ENCODE measurements at places on chromosomes 1 and 21.
A peak's percentile ranks its signal among the peaks of the same experiment; 100 is the strongest.

DNA sequence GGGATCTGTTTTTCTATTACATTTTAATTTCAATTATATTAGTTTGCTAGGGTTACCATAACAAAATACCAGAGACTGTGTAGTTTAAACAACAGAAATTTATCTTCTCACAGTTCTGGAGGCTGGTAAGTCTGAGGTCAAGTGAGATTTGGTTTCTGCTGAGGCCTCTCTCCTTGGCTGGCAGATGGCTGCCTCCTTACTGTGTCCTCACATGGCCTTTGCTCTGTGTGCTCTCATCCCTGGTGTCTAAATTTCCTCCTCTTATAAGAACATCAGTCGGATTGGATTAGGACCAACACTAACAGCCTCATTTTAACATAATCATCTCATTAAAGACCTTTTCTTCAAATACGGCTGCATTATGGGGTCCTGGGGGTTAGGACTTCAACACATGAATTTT is 195.2 kb upstream of the CHODL start:
- no peak for DNase-seq

DNA sequence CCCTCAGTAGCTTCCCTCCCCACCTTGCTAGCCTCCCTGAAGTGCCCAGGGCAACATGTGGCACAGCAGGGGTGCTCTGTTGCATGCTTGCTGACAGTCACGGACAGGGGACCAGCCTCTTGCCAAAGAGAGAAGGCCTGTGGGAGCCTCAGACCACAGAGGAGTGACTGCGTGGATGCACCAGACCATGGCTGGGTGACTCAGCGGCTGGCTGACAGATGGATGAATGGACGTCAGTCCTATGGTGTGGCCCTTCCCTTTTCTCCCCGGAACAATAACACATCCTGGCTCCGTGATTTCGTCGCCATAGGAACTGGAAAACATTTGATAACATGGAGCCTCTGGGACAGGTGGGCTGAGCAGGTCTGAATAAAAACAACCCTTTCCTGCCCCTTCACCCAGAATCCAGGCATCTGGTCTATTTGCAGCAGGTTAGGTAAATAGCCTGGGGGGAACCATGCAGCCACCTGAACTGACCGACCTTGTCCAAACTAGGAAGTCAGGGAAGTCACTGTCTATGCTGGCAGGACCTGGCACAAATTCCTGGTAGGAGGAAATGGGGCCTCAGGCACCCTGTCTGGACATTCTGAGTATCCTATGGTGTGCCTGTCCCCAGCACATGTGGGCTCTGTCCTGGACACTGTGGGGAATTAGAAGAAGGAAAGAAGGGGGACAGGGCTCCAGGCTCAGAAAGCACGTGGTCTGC is 53.3 kb downstream of the NENF start:
- peak; percentile 87 for DNase-seq

GRCh38 chr1:151991663-151992302 is 1.9 kb downstream of the S100A10 start:
- DNase-seq, result no peak

DNA sequence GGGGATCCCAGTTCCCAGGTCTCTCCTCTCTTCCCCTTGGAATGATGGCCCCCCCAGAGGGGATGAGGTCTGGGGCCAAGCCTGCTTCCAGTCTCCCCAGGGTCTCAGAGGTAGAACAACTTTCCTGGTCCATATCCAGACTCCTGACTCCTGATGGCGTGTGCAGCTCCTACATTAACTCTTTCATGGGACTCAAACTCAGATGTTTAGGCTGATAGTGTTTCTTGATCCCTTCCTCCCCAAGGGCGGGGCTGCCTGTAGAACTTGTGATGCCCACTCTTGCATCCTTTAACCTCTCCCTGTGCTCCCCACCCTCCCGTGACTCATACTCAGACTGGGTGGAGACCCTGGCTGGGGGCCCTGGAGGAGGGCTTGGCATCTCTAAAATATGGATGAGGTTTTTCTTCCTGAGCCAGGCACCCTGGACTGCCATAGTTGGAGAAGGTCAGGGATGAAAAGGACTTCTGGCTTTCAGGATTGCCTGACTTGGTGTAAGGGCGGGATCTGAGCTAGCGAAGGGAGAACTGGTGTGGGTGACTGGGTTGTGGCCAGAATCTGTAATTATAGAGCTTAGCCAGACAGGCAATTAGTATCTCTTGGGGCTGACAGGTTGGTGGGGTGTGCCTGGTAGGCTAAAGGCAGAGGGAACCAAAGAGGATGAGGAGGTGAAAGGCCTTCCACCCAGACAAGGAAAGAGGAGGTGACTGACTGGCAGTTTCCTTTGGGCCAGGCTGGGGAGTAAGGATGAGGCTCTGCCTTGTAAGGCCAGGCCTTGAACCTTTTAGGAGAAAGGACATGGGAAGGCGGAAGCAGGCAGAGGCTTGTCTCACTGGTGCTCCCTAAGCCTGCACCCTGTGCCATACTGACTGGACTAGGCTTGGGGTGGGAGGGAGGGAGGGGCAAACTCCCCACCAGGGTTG is 1.5 kb downstream of the ATP8B2 start:
- DNase-seq, result peak; percentile 74

- peak; percentile 6 for DNase-seq
These were observed 37.8 kb upstream of the TLR5 start for GRCh38 chr1:223180731-223181321.

DNA sequence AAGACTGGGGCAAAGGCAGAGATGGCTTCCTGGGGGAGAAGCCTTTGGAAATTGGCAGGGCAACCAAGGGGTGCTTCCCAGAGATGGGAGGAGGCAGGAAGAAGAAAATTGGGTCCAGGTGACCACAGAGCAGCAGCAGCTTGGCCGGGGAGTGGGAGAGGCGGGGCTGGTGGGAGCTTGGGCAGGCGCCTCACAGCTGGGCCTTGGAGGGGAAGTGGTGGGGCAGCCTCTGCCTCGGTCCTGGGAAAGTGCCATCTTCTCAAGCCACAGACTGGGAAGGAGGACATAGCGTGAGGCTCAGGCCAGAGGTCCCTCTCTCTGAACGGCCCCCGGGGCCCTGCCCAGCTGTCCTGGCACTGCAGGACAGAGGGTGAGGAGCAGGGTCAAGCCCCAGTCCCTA is 24.0 kb upstream of the WASF2 start:
- DNase-seq, result no peak

DNA sequence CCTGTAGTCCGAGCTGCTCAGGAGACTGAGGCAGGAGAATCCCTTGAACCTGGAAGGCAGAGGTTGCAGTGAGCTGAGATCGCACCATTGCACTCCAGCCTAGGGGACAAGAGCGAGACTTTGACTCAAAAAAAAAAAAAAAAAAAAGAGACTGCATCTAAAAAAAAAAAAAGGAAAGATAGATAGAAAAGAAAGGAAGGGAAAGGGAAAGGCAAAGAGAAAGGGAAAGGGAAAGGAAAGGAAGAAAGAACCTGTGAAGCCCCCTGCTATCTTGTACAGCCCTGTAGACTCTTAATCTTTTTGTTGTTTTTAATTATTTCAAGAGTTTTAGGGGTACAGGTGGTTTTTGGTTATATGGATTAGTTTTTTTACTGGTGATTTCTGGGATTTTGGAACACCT is 46.0 kb upstream of the MUTYH start:
- DNase-seq, result no peak

DNA sequence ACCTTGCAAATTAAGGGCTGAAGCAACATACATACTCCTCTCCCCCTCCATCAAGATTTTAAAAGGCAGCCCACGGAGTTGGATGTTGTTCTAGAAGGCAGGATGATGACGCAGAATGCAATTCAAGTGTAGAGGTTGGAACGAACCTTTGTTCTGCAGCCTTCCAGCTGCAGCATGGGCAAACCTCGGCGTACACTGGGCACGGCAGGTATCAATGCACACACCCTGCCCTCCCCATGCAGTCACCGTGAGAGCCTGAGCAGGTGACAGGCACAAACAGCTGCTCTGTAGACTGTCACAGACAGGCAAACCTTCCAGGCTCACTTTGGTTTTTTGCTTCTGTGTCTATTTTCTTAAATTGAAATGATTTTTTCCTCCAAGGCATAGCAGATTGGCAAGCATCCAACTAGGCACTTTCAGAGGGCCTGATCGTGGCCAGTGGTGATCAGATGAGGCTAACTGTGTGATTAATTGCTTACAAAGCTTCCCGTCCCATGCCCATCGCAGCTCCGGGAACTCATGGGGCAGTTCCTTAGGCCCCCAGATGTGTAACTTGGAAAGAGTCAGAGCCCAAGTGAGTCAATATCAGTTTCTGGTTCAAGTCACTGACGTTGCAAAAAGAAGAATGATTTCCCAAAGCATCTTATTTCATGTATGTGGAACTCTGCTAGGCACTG is 82.3 kb downstream of the ITPKB start:
- DNase-seq, result peak; percentile 78

DNA sequence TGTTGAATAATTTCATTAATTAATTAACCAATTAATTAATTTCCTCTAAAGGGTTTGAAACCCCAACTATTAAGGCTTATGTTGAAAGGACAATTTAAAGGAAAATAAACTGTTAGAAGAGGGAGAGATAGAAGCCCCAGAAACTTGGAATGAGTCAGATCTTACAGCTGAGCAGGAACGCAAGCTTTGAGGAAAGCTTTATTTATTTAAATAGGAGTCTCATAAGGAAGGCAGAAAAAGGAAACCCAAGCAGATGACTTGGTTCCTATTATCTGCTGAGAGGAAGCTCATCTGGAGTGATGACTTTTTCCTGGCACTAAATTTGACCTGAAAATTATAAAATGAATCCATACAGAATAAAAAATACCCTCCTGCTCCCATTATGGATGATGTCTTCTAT is 105.1 kb downstream of the ROR1 start:
- peak; percentile 25 for DNase-seq

DNA sequence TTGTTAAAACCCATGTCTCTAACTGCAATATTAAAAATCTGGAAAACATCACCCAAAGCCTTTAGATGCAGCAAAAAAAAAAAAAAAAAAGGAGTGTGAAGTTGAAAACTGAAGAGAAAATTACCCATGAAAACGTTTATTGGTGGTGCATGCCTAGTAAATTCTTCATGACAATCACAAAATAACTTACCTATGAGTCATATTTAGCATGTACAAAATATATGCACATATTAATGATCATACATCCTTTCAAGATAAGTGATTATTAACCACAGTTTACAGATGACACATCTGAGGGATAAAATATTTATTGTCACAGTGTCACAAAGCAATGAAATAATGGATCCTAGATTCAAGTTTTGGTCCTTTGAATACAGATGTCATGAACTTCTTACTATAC is 505.2 kb upstream of the NR5A2 start:
- DNase-seq, result peak; percentile 17

GRCh38 chr1:80375662-80376061 is 1369.1 kb upstream of the ADGRL4 start:
- peak; percentile 89 for DNase-seq

DNA sequence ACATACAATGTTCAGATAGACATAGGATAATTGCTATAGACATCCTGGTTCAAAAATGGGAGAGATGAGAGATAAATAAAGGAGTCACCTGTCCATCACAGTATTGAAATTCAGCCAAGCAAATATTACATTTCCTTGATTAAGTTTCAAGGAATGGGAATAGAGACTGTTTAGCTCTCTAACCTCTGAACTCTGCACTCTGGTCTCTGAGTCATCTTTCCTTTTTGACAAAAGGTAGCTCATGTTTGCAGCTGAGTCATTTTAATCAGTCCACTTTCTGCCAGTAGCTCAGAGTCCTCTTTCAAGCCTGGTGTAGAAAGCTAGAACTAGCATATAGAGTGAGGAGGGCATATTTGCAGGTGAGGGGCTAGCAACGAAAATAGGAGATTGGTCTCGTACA is 51.4 kb upstream of the GJA8 start:
- DNase-seq, result no peak

GRCh38 chr1:173344034-173344743 is 132.9 kb upstream of the PRDX6 start:
- no peak for DNase-seq

Measured in fibroblast of upper back skin (primary cell).